ENCODE measurements at places on chromosomes 2 and 18. TPM values are rescaled to one million over a fixed set of nuclear protein-coding genes. Genes with fewer than 3 reads are reported as not detected.

DNA sequence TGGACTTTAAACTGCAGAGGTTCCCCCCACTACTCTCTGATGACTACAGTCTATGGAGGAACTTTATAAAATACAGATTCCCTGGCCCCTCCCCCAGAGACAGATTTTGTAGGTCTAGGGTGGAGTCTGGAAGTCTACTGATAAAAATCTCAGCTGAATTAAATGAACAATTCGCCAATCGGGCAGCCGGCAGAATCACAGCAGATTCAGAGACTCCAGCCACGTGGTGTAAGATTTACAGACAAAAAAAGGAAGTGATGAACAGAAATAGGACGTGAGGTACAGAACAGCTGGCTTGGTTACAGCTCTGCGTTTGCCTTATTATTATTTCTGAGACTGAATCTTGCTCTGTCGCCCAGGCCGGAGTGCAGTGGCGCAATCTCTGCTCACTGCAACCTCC lies 21.4 kb upstream of the MTA3 start:
- no peak for DNase-seq

PFN4 gene
- 0.74 TPM for total RNA-seq

GRCh38 chr2:13533524-13533922 lies 816.8 kb downstream of the TRIB2 start:
- no peak for DNase-seq

- DNase-seq = no peak
Observed at GRCh38 chr2:3644246-3644525, 13.8 kb upstream of the ALLC start.

- DNase-seq = no peak
Observed at GRCh38 chr2:120486946-120487345, 141.0 kb downstream of the INHBB start.

GRCh38 chr18:62883937-62884735 lies 168.8 kb downstream of the PHLPP1 start:
- no peak for DNase-seq

DNA sequence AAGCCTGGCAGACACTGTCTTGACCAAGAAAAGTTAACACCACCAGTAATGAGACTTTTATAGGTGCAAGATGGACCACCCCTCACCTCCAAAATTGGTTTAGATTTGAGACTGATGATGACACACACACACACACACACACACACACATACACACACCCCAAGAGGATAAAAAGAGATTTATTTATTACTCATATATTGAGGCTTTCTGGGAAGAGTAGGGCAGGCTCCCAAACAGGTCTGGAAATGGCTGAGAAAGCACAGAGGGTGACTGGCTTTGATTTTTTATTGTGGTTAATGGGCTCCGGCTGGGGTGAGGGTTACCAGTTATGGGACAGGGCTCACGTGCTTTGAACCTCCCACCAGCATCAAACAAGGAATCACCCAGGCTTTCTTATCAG lies 54.2 kb upstream of the ADAM23 start:
- DNase-seq = no peak

VAMP5 gene
- total RNA-seq = 47.3 TPM

- DNase-seq = no peak
Observed at GRCh38 chr2:21947046-21947445, 823.3 kb downstream of the TDRD15 start.

- no peak for DNase-seq
Observed at GRCh38 chr2:148745151-148745851, 100.8 kb downstream of the EPC2 start.

GRCh38 chr2:100831831-100832230 lies 11.9 kb downstream of the NPAS2 start:
- DNase-seq = peak; percentile 64

GRCh38 chr2:13698847-13699246 lies 933.7 kb upstream of the LRATD1 start:
- no peak for DNase-seq

DNA sequence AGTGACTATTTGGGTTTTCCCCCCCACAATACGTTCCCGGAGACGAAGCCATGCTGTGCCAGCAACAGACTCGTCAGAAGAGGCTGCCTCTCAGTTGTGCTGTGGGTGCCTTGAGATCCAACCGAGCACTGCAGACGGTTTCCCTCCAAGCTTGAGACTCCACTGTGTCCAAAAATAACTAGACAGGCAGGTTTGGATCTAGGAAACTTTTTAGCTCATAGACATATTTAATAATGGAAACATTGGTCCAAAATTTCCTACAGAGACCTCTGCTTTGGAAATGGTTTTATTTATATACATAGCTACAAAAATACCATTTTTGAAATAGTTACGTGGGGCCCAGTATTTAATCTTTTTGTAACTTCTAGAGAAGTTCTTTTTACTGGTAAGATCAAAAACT lies 63.1 kb upstream of the SPATS2L start:
- DNase-seq = no peak

XPO1 gene
- 68.5 TPM for total RNA-seq

PLA2R1 gene
- total RNA-seq = 2.3 TPM

CNGA3 gene
- not detected for total RNA-seq

- DNase-seq = no peak
Observed at GRCh38 chr2:74556159-74556558, 1.6 kb downstream of the DOK1 start.

- DNase-seq = no peak
Observed at GRCh38 chr18:27695052-27695451, 481.9 kb downstream of the CDH2 start.

SEH1L gene
- 18.1 TPM for total RNA-seq

- no peak for DNase-seq
Observed at GRCh38 chr2:109080757-109081156, 48.2 kb upstream of the SH3RF3 start.

ONECUT2 gene
- 0.41 TPM for total RNA-seq

- DNase-seq = no peak
Observed at GRCh38 chr2:70580352-70580751, 26.7 kb upstream of the TGFA start.

GRCh38 chr2:213187833-213188532 lies 36.6 kb upstream of the IKZF2 start:
- DNase-seq = no peak

ABCA12 gene
- total RNA-seq = 0.03 TPM

GRCh38 chr18:36031407-36031806 lies 36.0 kb downstream of the RPRD1A start:
- no peak for DNase-seq

GRCh38 chr2:153132418-153132817 lies 346.1 kb downstream of the RPRM start:
- no peak for DNase-seq

DNA sequence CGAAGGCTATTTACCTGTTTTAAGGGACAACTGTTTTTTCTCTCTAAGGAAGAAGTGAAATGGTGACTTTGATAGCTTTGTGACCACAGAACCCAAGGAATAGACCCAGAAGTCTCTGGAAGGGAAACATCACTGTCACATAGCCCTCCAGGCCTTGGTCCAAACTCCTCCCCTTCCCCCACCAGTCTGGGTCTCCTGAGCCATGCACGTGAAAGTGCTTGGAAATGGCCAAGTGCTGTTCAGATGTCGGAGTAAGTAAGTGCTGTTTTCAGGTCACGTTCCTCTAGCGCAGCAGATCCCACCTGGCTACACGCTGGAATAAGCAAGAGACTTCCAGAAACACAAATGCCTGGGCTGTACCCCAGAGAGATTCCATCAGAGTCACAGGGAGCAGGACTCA lies 73.0 kb upstream of the AFF3 start:
- no peak for DNase-seq

DNA sequence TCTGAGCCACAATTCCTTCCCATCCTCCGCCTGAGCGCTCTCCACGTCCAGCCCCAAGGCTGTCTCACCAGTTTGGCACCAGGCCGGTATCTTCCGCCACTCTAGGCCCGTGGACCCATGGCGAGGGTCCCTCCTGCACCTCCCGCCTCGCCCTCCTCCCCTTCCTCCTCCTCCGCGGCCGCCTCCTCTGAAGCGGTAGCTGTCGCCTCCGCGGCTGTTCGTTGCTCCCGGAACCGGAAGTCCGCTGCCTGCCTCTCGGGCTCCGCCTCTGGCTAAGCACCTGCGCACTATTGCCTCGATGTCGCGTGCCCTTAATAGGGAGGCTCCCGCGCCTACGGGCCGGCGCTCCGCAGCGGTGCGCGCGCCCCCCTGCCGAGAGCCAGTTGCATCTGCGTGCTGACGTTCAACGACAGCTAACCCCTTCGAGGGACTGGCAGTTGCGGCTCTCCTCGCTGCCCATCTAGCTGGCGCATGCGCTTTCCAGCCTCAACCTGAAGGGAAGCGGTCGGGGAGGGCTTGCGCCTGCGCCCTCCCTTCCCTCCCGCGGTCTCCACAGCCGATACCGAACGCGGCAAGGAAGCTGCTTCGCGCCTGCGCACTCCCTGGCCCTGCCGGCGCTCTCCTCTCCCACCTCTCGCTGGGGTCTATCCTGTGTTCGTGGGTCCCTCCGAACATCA lies at the start of gene MBD1:
TSS of gene MBD1 (minus strand) at position 229 of the 677 bp plus-strand sequence. CDS start 1,531 bp downstream, outside the sequence.
- DNase-seq = peak; percentile 96

DNA sequence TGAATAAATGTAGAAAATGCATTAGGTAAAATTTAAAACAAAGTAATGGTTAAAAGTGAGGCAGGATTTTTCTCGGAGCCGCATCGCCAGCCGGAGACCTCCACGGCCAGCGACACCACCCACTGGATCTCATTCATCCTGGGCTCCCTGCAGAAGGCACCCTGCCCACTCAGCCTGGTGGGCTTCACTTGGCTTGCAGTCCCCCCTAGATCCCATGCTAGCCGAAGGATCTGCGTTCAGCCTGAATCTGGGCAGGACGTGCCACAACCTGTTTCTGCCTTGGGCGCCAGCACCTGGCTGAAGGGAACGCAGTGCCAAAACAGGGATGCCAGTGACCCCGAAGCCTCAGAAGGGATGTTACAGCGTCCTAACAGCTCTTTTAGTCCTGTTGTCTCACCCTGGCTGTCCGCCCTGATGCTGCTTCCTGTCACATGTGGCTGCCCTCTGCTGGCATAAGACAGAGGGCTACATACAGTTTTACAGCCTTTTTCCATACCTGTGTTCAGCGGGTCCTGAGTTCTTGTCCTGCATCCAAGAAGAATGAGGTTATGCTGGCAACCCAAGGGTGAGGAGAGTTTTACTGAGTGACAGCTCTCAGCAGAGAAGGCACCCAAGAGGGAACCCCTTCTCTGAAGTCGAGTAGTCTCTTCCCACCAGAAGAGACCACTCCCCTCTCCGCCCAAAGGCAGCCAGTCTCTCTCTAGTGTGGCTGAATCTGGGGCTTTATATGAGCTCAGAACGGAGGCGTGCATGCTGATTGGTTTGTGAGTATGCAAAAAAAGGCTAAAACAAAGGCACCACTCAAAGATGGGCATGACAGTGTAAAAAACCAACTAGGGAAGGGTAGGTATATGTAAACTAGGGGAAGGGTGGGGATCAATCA lies 173.1 kb upstream of the GYPC start:
- no peak for DNase-seq

DNA sequence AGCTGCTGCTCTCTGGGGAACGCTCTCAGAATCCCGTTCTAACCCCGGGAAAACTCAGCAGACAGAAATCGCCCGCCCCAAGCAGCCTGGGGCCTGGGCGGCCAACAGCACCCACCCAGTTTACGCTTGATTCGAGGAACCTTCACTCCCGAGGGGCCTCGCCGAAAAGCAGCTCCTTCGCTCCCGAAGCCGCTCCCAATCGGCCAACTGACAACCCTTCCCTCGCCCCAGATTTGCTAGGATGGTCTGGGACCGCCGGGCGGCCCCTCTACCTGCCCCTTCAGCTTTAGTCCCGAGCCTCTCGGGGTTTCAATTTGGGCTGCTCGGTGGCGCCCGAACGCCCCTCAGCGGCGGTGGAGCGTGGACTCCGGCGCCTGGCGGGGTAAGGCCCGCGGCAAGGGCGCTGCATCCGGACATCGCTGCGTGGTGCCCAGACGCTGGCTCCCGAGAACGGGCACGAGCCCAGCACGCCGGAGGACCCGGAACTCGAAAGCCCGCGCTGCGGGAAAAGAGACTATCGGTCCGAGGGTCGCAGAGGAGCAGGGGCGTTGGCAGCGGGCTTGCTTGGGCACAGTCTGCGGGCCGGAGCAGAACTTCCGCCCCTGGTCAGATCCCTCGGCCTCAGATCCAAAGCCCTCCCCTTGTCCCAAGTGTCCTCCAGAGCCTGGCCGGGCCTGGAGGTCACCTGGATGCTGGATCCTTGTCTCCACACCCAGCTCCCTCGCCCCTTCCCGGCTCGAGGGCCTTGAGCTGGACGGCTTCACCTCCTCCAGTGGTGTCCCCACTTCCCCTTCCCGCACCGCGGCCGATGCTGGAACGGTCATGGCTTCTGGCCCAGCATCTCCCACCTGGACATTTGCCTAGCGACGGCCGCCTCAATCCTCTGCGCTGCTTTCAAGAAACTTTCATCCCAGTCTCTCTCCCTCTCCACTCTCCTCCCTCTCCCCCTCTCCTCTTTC lies 3.0 kb upstream of the OTX1 start:
- DNase-seq = no peak

MEIS1 gene
- total RNA-seq = 38.0 TPM

CCDC93 gene
- total RNA-seq = 22.8 TPM

GRCh38 chr2:222315443-222316121 lies 16.8 kb upstream of the PAX3 start:
- DNase-seq = no peak
